Neural progenitor cell (in vitro differentiated cells): ENCODE measurements at places on chromosomes 5 and 9. TPM values are rescaled to one million over a fixed set of nuclear protein-coding genes. Genes with fewer than 3 reads are reported as not detected.

- no peaks in the 10 kb centered on the region for H3K36me3 ChIP-seq
- no peak overlapping the region for H3K27ac ChIP-seq
- no peaks in the 10 kb centered on the region for H3K4me1 ChIP-seq
- H3K4me3 ChIP-seq, result no peak overlapping the region
These were observed 185.9 kb downstream of the GRIA1 start for GRCh38 chr5:153676406-153676805.

Gene SV2C
- total RNA-seq, result 0.06 and 0.15 TPM in 2 replicates

DNA sequence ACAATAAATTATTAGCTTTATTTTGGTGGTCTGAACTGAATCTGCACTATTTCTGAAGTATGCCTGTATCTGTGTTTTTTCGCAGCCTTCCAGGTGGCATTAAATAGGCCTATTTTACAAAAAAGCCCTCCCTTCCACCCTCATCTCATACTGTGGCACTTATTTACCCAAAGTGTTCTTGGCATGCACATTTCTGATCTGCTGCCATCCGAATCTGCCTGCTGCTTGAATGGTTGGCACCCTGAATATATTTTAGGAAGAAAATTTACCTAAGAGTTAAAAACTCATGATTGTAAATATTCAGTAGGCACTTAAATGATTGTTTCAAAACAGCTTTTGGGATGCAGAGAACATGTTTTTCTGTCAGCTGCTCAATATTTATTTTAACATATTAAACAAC is 150.1 kb downstream of the SLC28A3 start:
- no peaks in the 10 kb centered on the region for H3K27me3 ChIP-seq
- H3K4me3 ChIP-seq, result no peak overlapping the region
- no peak overlapping the region for H3K27ac ChIP-seq
- DNase-seq, result no peak
- H3K36me3 ChIP-seq, result no peaks in the 10 kb centered on the region

DNA sequence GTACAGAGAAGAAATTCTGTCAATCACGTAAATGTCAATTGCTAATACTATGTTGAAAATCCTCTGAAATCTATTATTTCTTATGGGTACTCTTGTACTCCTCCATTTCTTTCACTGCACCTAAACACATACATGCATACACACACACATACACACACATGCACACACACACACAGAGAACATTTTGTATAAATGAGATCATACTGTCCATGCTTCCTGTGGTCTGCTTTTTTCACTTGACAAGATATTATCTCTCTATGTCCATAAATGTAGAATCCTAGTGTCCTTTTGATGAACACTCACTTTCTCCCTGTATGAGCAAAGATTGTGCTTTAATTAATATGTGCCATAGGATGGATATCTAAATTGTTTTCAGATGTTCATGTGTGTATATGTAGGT is 32.7 kb upstream of the TLR4 start:
- H3K4me3 ChIP-seq, result no peak overlapping the region
- H3K4me1 ChIP-seq, result peaks cover 8% of the 10 kb centered on the region
- no peaks in the 10 kb centered on the region for H3K36me3 ChIP-seq
- H3K27me3 ChIP-seq, result no peaks in the 10 kb centered on the region
- DNase-seq, result no peak

GRCh38 chr5:129361441-129362025 is 98.6 kb upstream of the ADAMTS19 start:
- DNase-seq, result peak; percentile 26
- H3K4me1 ChIP-seq, result no peaks in the 10 kb centered on the region
- no peaks in the 10 kb centered on the region for H3K27me3 ChIP-seq
- H3K4me3 ChIP-seq, result no peak overlapping the region
- no peak overlapping the region for H3K27ac ChIP-seq
- H3K36me3 ChIP-seq, result no peaks in the 10 kb centered on the region

DNA sequence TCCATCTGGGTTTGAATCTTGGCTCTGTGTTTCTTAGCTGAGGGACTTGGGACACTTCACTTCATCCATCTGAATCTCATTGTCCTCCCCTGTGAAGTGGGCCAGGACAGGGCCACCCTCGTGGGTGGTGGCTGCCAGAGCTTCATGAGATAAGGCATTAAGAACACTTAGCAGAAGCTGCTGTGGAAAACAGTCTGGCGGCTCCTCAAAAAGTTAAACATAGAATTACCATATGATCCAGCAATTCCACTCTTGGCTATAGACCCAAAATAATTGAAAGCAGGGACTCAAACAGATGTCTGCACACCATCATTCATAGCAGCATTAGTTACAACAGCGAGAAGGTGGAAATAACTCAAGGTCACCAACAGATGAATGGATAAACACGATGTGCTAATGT is 42.4 kb upstream of the GGTA1 start:
- H3K4me3 ChIP-seq, result no peak overlapping the region
- H3K27ac ChIP-seq, result no peak overlapping the region
- H3K27me3 ChIP-seq, result peaks cover 18% of the 10 kb centered on the region
- DNase-seq, result no peak
- H3K4me1 ChIP-seq, result no peaks in the 10 kb centered on the region

- no peak overlapping the region for H3K4me3 ChIP-seq
- H3K36me3 ChIP-seq, result no peaks in the 10 kb centered on the region
- DNase-seq, result no peak
- H3K27ac ChIP-seq, result no peak overlapping the region
- no peaks in the 10 kb centered on the region for H3K27me3 ChIP-seq
These were observed 83.7 kb downstream of the TARS1 start for GRCh38 chr5:33524476-33524875.

Gene PCDHGB4
- total RNA-seq, result 10.4 and 14.9 TPM in 2 replicates

DNA sequence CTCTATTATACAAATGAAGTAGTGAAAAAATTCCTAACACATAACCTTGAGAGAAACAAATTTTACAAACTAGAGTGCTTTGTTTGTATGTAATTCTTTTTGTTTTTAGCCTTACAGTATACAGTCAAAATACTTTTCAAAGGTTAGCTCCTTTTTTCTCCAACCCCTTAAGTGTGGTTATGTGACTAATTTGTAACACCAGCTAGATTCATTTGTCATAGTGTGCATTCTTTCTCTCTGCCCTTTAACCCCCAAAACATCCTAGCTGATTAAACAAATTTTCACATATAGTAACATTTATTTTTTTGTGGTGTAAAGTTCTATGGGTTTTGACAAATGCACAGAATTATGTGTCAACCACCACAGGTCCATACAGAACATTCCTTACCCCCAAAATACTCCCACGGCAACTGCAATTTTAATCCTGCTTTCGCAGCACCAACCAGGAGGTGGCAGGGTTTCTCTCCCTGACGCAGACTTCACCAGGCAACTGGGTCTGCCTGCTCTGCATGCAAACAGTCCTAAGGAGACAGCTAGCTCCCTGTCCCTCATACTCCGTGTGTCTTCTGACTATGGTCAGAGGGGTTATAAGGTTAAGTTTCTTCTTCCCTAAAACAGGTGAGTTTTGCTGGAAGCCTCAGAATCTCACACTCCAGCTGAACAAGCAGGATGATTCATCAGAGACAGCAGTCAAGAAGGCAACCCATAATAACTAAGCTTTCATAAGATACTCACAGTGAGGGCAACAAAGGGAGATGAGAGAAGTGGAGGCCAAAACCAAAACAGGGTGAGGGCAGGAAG is 44.5 kb upstream of the NR5A1 start:
- no peaks in the 10 kb centered on the region for H3K27me3 ChIP-seq
- peak; percentile 79 for DNase-seq
- H3K36me3 ChIP-seq, result no peaks in the 10 kb centered on the region
- H3K4me3 ChIP-seq, result no peak overlapping the region

DNA sequence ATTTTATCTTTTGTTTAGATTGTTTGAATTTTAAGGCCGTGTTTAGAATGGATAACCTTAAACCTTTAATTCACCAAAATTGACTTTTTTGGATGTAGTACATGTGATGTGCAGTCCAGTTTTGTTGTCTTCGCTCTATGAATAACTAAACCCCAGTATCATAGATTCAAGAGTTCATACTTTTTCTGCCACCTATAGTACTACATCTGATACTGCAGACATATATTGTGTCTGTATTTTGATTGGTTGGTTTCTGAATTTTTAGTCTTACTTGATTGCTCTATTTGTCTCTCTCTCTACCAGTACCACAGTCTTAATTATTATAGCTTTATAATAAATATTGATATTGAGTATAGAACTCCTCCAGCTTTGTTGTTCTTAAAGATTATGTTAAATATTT is 58.1 kb downstream of the PPIP5K2 start:
- no peaks in the 10 kb centered on the region for H3K4me1 ChIP-seq
- H3K27ac ChIP-seq, result no peak overlapping the region
- H3K4me3 ChIP-seq, result no peak overlapping the region
- no peaks in the 10 kb centered on the region for H3K27me3 ChIP-seq
- no peak for DNase-seq

GRCh38 chr9:132201139-132201538 is 39.3 kb downstream of the NTNG2 start:
- no peak for DNase-seq
- H3K27ac ChIP-seq, result no peak overlapping the region
- no peak overlapping the region for H3K4me3 ChIP-seq
- H3K36me3 ChIP-seq, result no peaks in the 10 kb centered on the region
- H3K4me1 ChIP-seq, result peaks cover 10% of the 10 kb centered on the region

- no peak overlapping the region for H3K27ac ChIP-seq
- peak; percentile 55 for DNase-seq
- H3K27me3 ChIP-seq, result peaks cover 32% of the 10 kb centered on the region
These were observed 4.5 kb downstream of the EGR1 start for GRCh38 chr5:138469540-138470321.

GRCh38 chr5:1380011-1380817 is 35.3 kb upstream of the CLPTM1L start:
- peak overlapping the region; percentile 14 for H3K4me3 ChIP-seq
- H3K4me1 ChIP-seq, result peaks cover 4% of the 10 kb centered on the region
- H3K27me3 ChIP-seq, result peaks cover 69% of the 10 kb centered on the region
- H3K36me3 ChIP-seq, result no peaks in the 10 kb centered on the region
- H3K27ac ChIP-seq, result no peak overlapping the region
- peak; percentile 81 for DNase-seq

DNA sequence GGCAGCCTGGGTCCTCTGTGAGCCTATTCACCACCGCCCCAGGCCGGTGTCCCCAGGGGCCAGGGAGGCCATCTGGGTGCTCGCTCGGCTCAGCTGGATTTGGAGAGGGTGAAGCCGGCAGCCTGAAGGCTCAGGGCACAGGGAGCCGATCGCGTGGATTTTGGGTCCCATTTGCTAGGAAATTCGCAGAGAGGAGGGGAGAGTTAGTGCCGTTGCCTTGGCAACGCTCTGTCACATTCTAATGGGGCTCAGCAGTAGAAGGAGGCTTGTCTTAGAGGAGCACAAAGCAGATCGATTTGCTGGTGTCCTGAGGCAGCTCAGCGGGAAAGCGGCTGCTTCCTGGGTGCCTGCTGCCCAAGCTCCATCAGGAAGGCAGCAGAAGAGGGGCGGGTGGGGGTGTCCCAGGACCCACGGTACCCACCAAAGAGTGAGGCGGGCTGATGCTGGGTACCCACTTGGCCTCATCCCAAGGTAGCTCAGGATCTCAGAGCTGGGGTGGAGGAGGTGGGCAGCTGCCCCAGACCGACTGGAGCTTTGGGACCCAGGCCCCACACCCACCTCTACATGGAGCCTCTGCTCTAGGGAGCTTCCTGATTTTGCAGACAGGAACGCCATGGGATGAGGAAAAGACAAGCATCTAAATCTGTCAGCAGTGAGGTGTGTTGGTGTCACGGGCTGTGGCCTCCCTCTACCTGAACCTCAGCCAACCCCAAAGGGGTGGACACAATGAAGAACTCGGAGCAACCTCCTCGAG is 17.1 kb upstream of the OLFM1 start:
- peak; percentile 87 for DNase-seq
- no peak overlapping the region for H3K4me3 ChIP-seq

GRCh38 chr9:105150991-105151685 is 93.3 kb upstream of the SLC44A1 start:
- H3K27me3 ChIP-seq, result no peaks in the 10 kb centered on the region
- H3K4me3 ChIP-seq, result no peak overlapping the region
- H3K27ac ChIP-seq, result no peak overlapping the region
- no peak for DNase-seq
- H3K4me1 ChIP-seq, result peaks cover 5% of the 10 kb centered on the region
- no peaks in the 10 kb centered on the region for H3K36me3 ChIP-seq

Gene TEK
- total RNA-seq, result 12.3 and 14.6 TPM in 2 replicates

DNA sequence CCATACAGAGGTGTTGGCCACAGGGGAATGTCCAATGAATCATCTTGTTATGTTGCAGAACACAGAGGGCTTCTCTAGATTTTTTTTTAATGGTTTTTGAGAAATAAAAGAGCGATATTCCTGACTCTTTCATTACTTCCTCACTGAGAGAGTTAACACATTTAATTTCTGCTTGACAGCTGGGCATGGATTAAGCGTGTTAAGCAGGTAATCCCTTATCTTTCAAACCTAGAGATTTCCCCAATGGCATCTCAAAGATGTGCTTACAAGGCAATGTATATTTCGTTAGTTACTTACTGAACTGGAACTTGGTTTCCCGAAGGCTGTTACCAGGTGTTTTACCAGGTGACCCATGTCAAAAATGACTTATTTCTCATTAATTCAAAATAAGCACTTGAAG is 21.8 kb upstream of the ADCY2 start:
- no peaks in the 10 kb centered on the region for H3K27me3 ChIP-seq
- no peaks in the 10 kb centered on the region for H3K4me1 ChIP-seq
- no peak for DNase-seq
- no peak overlapping the region for H3K27ac ChIP-seq

GRCh38 chr9:99490729-99491128 is 268.6 kb downstream of the SEC61B start:
- no peak overlapping the region for H3K27ac ChIP-seq

DNA sequence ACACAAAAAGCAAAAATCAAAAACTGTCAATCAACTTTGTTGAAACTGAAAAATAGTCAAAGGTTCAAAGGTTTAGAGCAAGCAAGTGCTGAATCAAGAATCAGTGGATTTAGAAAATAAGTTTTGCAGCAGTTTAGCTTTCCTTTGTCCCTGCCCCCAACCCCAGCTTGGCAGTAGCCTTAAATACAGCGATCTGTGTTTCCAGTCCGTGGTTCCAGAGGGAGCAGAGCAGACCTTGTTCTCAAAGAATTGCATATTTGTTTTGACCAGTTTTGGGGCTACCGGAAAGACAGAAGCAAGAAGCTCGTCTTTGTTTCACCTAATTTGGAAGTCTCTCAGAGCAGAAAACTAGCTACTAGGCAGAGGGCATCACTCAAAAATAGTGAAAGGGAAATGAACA is 57.2 kb upstream of the PRDM9 start:
- no peak overlapping the region for H3K27ac ChIP-seq
- DNase-seq, result no peak
- no peaks in the 10 kb centered on the region for H3K36me3 ChIP-seq
- no peaks in the 10 kb centered on the region for H3K4me1 ChIP-seq
- H3K27me3 ChIP-seq, result no peaks in the 10 kb centered on the region
- no peak overlapping the region for H3K4me3 ChIP-seq
